ENCODE measurements at places on chromosomes 7 and 10.

- no peak for DNase-seq
Observed at GRCh38 chr10:78997635-78998618, 70.8 kb upstream of the ZMIZ1 start.

DNA sequence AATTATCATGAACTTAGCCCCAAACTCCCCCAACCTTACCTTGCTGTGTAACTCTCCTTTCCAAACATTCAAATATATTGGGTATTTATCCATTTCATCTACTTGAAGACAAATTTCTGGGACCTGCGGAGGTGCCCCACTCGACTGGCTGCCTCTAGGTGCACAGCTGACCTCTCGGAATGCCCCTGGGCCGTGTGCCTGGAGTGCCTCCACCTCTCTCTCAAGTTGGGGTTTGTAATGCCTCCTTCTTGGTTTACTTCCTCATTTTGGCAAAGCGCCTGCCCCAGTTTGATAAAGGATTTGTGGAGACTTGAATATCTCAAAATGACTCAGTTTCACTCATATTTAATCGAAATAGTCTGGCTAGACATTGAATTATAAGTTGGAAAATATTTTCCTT, 16.6 kb downstream of the ZNF777 start:
- no peak for DNase-seq

GRCh38 chr10:28171468-28172222, 131.2 kb downstream of the MPP7 start:
- peak; percentile 35 for DNase-seq

DNA sequence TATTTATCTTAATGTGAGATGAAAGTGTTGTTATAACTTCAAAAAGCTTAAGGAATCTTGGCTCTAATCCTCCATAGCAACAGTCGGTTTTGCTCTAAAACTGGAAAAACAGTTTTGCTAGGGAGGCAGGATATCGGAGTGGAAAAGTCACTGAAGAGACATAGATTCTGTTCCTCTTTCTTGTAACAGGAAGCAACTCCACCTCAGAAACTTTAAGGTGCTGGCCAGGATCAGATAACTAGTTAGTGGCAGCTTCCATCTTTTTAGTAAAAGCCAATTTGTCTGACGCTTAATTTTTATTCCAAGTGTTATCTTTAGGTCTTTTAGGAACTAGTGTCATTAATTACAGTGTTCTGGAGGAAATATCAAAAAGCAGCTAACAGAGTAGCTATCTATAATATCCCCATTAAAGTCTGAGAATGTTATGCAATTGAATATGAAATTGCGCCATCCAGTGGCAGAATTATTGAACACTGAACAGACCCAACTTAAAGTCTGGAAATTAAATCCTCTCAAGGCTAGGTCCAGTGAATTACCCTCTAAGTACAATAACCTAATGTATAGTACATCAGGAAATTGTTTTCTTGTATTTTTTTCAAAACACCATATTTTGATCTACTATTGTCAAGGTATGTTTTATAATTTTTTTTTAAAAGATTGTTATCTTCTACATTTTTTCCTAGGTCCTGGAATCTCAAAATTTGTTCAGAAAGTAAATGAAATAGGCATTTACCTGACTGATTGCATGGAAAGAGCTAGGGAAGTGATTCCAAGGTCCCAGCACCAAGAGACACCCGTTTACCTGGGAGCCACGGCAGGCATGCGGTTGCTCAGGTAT, 65.9 kb upstream of the CC2D2B start:
- DNase-seq: peak; percentile 43

DNA sequence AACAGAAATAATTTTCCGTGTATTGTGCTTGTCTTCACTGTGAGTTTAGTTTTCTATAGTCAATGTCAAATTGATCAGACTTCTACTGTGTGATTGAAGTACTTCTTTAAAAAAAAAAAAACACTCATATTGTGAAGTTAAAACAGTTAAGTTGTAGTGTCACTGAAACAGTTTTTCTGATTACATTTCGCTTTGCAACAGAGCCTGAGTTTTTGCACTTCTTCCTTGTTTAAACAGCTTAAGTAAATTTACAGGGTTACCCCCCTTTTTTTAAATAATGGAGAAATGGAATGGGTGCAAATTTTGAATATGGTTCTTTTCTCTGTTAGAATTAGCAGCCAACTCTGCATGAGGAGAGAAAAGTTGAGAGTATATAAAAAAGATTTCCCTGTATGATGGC, 117.3 kb downstream of the VTI1A start:
- no peak for DNase-seq

GRCh38 chr10:7756360-7756992, 31.3 kb downstream of the KIN start:
- DNase-seq: peak; percentile 23

GRCh38 chr7:148983200-148984146, 44.8 kb downstream of the PDIA4 start:
- DNase-seq: peak; percentile 67

GRCh38 chr10:59817773-59818172, 64.5 kb upstream of the MRLN start:
- peak; percentile 18 for DNase-seq

GRCh38 chr7:68547799-68548198, 1050.5 kb upstream of the AUTS2 start:
- DNase-seq: no peak

GRCh38 chr10:78781251-78781913, 287.4 kb upstream of the ZMIZ1 start:
- no peak for DNase-seq

DNA sequence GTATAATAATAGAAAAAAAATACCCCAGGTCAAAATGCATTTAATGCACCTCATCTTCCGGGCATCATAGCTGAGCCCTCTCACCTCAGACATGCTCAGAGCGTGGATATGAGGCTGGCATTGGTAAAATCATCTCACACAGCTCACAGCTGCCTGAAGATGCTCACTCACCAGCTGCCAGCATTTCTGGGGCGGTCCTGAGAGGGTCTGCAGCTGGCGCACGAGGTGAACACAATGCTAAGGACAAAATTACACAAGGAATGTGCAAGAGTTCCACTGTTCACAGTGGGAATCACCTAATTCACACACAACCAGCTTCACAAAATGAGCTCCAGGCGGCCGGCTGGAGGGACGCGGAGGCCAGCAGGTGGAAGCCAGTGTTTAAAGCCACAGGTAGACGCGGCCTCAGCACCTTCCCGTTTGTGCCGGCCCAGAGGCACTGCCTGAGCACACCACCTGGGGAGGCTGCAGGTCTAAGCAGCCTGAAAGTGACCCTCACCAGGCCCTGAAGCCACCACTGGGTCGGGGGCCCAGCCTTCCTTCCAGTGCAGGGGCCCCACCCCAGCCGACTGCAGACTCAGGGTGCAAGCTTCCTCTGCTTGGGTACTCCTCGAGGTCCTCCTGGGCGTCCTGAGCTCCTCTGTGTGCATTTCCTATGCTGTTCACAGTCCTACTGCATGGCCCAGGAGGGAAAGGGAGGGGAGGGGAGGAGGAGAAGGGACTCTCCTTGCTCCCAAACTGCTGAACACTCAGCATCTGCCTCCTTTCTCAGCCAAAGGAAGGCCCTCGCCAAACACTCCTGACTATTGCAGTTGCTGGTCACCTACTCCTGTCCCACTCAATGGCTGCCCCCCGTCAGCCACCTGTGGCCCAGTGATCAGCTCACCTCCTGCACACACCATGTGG, 61.2 kb upstream of the FAM20C start:
- DNase-seq: no peak

GRCh38 chr7:48280100-48280499, 108.8 kb downstream of the ABCA13 start:
- peak; percentile 83 for DNase-seq

- peak; percentile 24 for DNase-seq
Observed at GRCh38 chr10:127123626-127124025, 72.8 kb downstream of the INSYN2A start.

DNA sequence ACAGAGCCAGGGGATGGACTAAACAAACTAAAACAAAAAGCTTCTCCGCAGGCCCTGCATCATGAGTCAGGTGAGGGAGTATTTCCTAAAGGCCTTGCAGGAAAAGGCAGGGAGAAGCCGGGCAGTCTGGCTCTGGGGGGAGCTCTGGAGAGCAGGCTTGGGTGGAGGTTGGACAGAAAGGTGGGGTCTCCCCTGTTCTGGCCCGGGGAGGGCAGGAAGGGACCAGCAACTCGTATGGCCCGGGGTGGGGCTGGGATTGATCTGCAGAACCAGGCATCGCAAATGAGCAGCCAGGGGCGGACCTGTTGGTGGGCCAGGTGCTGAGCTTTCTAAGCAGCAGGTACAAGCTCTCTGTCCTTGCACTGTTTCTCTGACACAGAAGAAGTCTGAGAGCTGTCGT, 235.2 kb downstream of the TCERG1L start:
- no peak for DNase-seq

- DNase-seq: peak; percentile 72
Observed at GRCh38 chr10:109889867-109890266, 33.4 kb downstream of the XPNPEP1 start.

- DNase-seq: peak; percentile 68
Observed at GRCh38 chr7:28389504-28390395, 22.6 kb upstream of the CREB5 start.

GRCh38 chr10:1572519-1573333, 164.6 kb downstream of the ADARB2 start:
- no peak for DNase-seq

- DNase-seq: no peak
Observed at GRCh38 chr10:68192113-68192512, 39.8 kb downstream of the ATOH7 start.

DNA sequence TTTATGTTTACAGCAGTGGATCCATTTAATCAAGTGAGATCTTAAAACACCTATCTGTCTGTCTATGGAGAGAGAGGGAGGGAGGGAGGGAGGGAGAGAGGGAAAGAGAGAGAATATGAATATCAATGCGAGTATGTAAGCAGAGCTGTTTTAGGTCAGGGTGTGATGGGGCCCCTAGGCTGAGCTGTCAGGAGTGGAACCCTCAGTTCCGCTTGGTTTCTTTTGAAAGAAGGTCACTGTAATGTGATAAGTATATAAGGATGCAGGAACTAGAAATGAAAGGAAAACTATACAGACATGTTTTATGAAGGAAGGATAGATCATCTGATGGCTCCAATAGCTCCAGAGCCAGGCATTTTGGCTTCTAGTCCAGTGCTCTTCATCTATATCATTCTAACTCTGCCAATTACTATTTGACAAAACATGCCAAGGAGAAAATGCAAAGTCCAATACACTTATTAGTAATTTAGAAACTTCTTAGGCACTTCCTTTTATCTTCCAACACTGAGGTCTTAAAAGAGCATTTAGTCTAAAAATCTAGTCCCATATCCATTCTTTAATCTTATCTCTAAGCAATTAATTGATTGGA, 70.3 kb downstream of the NRCAM start:
- no peak for DNase-seq

DNA sequence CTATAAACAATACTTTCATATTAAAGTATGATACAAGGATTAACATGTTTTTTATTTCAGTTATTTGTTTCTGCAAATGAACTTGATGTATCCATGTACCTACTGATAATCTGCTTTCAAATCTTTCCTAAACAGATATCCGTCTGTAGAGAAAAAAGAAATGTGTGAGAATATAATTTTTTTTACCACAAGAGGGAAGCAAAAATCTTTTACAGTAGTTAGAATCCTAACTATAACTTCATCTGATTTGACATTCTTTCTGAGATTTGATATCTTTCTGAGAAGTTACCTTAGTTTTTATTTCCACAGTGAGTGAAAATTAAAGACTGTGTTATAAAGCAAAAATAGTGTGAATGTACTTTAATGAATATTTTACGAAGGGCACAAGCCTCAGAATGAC, 203.9 kb upstream of the PCLO start:
- no peak for DNase-seq

DNA sequence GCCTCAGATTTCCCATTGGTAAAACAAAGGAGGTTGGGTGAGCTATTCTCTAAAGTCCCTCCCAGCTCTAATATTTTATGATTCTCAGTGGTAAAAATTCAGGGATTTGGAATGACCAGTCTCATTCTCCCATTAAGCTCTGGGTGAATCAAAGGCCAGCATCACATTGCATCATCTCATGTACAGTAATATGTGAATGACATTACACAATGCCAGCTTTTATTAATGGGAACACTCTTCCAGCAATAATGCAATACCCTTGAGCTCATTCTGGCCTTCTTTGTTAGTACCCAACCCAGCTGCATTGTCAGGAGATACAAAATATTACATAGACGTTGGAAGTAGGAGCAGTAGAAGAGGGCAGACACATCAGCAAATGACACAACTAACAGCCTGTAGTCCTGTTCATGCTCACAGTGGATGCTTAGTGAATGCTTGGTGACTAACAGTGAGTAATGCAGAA, 100.0 kb upstream of the EGR2 start:
- DNase-seq: peak; percentile 95

DNA sequence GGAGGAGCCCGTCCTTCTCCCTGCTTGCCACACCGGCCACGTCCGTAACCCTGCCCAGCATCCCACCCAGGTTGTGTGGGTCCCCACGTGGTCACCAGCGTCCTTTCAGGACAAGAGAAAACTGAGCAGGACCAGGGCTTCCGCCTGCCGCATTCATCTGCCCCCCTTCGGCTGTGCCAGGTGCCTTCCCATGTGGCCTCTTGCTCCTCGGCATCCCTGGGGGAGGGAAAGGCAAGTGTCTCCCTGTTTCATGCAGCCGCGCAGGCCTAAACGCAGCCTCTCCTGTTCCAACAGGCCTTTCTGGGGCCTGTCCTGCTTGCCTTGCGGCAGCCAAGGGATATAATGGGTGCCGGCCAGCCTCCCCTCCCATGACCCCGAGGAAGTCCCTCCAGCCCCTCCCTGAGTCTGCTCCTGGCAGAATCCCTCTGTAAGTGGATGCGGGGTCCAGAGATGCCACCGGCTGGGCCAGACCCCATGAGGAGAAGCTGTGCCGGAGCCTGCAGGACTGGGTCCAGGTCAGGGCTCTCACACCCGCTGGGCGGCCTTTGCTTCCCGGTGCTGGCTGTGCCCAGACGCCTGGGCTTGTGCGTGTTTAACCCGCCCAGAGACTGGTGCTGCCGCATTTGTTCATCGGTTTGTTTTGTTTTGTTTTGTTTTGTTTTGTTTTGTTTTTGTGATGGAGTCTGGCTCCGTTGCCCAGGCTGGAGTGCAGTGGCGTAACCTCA, 23.1 kb downstream of the SHH start:
- DNase-seq: no peak

GRCh38 chr7:81007051-81007450, 88.2 kb upstream of the SEMA3C start:
- DNase-seq: no peak

GRCh38 chr10:131908151-131908550, 7.3 kb downstream of the PPP2R2D start:
- no peak for DNase-seq

- no peak for DNase-seq
Observed at GRCh38 chr10:132521466-132522102, 16.0 kb upstream of the INPP5A start.

- DNase-seq: no peak
Observed at GRCh38 chr10:116905845-116906210, 56.5 kb downstream of the ENO4 start.

- no peak for DNase-seq
Observed at GRCh38 chr7:95682913-95683312, 86.6 kb upstream of the PDK4 start.

GRCh38 chr7:124388751-124389150, 355.9 kb upstream of the TMEM229A start:
- DNase-seq: no peak

- DNase-seq: no peak
Observed at GRCh38 chr10:73867126-73867807, 7.1 kb downstream of the CAMK2G start.
